ENCODE measurements at places on chromosomes 2 and 18. TPM values are rescaled to one million over a fixed set of nuclear protein-coding genes. Genes with fewer than 3 reads are reported as not detected.

Gene PMS1
- total RNA-seq: 45.0 TPM

Gene TLX2
- 0.37 TPM for total RNA-seq

Gene REG1B
- not detected for total RNA-seq

Gene ALPG
- not detected for total RNA-seq

Gene KCNK3
- total RNA-seq: not detected

Gene PRSS56
- total RNA-seq: not detected

Gene ZNF2
- 5.7 TPM for total RNA-seq

GRCh38 chr2:218016810-218017209, 14.0 kb upstream of the TNS1 start:
- no peak for DNase-seq

GRCh38 chr18:63062246-63062645, 257.3 kb downstream of the BCL2 start:
- DNase-seq: no peak

- DNase-seq: no peak
Observed at GRCh38 chr18:26252411-26252810, 26.2 kb downstream of the TAF4B start.

GRCh38 chr2:20352230-20352578, 1.6 kb upstream of the PUM2 start:
- DNase-seq: no peak

GRCh38 chr2:66301022-66301766, 133.7 kb upstream of the MEIS1 start:
- no peak for DNase-seq

- DNase-seq: no peak
Observed at GRCh38 chr2:113901943-113902342, 12.1 kb downstream of the ACTR3 start.

DNA sequence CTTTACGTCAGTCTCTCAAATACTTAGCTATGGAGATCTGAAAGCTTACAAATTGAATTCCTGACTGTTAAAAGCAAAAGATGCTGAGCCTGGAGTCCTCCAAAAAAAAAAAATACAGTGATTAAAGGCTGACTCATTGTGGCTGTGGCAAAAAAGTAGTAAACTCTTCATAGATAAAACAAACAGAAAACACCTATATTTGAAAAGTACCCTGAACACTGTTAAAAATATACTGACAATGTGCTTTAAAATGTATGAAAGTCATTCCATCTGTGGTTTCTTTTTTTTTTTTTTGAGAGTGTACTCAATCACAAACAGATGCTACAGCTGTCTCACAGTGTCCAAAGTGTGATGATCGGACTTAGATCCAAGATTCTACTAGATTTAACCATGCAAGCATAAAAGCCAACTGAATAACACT, 267.6 kb upstream of the CYP26B1 start:
- no peak for DNase-seq

DNA sequence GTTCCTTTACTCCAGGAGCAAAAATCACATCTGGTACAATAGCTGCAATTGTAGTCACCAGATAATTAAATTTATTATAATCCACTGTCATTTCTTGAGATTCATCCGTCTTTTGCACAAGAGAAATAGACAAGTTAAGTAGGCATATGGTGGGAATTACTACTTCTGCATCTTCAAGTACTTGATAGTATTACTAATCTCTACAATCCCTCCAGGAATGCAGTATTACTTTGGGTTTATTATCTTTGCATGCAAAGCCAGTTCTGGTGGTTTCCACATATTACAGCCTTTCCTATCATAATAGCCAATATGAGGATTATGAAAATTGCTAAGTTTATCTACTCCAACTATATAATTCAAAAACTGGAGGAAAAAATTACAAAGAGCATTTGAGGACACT, 254.1 kb downstream of the IKZF2 start:
- DNase-seq: no peak
